Cardiac septum (tissue), 1 donor: ENCODE measurements at places on chromosomes 3 and 15. TPM values are rescaled to one million over a fixed set of nuclear protein-coding genes. Genes with fewer than 3 reads are reported as not detected.

- DNase-seq = no peak
Observed at GRCh38 chr15:25410649-25411048, 28.2 kb downstream of the UBE3A start.

The COL8A1 gene
- 28.5 TPM for total RNA-seq

The OR4F15 gene
- total RNA-seq = not detected

GRCh38 chr15:57216288-57216687 lies 160.0 kb upstream of the CGNL1 start:
- no peak for DNase-seq

The PRRT3 gene
- 1.6 TPM for total RNA-seq
